ENCODE measurements at places on chromosomes 2 and 18.

GRCh38 chr2:10753156-10753555 is 31.7 kb downstream of the ATP6V1C2 start:
- DNase-seq, result no peak

- no peak for DNase-seq
These were observed 2.0 kb downstream of the SLC66A3 start for GRCh38 chr2:11157296-11157695.

DNA sequence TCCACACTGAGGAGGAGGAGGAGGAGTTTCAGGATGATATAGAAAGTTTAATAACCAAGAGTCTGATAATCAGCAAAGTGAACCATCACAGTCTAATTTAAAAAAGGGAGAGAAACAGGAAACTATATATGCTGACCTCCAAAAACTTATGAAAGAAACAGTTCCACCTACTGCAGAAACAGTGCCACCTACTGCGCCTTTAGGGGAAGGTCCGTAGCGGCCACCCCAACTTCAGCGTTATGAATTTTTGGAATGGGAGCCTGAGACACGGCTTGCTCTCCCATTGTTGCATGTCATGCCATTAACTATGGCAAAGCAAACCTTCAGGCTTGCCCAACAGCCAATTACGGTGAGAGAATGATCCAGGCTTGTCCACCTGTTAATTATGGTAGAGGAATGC is 1719.2 kb upstream of the LRRTM1 start:
- DNase-seq, result no peak

GRCh38 chr2:40155728-40156127 is 296.2 kb downstream of the SLC8A1 start:
- DNase-seq, result no peak

DNA sequence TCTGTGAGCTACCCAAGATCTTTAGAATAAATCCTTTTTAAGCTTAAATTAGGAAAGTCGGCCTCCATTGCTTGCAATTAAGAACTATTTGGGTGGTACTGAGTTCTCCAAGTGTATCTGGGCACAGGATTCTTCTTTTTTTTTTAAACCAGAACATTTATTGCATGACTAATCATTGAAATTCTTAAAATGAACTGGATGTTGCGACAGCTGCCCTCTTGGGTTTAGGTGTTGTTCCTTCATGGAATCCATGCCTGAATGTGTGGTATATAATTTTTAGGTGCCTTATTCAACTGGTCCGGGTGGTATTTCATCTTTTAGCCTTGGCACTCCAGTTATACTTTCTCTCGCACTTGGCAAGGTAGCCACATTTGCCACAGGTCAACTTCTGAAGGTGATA is 14.5 kb upstream of the KCNK3 start:
- DNase-seq, result no peak

DNA sequence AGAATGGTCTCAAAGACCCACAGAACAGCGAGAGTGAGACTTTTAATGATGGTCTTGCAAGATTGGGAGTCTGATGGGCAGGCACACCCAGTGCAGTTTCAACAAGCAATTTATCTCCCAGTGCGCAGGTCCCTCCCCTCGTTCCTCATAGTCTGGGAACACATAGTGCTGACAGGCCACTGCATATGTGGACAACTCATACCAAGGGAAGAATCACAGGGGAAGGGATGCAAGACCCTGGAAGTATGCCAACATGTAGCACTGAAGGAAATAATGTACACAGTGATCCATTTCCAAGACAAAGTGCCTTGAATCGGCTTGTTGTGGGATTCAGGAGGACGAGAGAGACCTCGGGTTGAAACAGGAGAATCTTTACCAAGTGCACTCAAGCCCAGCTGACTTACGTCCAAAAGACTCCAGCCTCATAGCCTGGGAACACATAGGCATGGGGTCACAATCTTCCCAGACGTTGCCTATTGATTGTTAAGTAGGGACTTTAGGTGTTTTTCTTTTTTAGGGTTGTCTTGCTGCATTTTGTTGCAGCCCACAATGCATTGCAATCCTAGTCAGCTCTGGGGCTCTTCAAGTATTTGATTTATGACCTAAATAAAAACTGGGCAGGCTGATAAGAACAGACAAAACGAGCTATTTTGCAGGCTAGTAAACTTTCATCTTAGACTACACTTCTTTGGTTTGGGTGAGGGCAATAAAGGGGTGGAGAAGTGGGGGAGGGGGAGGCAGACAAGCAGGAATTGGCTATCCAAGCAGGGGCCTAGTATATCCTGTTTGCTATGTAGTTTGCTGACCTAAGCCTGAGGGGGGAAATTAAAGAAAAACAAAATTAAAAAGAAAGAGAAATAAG is 24.7 kb upstream of the SERPINB5 start:
- DNase-seq, result no peak

DNA sequence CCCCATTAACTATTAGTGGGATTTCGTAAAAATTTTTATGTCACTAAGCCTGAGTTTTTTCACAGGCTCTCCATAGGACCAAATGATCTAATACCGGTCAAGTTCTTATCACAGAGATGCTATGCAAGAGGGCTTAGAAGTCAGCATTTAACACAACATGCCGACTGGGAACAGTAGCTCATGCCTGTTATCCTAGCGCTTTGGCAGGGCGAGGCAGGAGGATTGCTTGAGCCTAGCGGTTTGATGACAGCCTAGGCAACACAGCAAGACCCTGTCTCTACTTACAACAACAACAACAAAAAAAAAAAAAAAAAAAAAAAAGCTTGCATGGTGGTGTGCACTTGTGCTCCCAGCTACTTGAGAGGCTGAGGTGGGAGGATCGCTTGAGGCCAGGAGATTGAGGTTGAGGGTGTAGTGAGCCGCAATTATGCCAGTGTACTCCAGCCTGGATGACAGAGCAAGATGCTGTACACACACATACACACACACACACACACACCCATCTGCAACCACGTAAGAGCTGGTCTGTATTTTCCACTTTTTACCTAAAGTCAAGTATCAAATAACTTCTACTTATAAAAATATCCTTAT is 67.6 kb upstream of the FAM124B start:
- DNase-seq, result no peak

DNA sequence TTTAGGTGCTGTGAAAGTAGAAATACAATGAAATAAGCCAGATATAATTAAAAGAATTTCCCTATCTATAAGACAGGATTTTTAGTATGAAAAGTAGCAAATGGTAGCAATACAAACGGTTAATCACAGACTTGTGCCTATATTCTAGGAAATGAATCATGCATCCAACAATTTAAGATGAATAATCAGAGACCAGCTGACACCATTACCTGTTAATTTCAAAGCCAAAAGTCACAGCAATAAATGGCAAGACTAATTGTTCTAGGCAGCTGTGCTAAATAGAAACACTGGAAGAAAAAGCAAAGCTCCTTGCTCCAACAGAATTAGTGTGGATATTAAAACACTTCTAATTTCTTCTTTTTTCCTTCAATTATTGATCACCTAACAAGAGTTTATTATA is 35.1 kb upstream of the MPP4 start:
- DNase-seq, result no peak

- peak; percentile 12 for DNase-seq
These were observed 28.9 kb upstream of the GAREM2 start for GRCh38 chr2:26144031-26144430.

DNA sequence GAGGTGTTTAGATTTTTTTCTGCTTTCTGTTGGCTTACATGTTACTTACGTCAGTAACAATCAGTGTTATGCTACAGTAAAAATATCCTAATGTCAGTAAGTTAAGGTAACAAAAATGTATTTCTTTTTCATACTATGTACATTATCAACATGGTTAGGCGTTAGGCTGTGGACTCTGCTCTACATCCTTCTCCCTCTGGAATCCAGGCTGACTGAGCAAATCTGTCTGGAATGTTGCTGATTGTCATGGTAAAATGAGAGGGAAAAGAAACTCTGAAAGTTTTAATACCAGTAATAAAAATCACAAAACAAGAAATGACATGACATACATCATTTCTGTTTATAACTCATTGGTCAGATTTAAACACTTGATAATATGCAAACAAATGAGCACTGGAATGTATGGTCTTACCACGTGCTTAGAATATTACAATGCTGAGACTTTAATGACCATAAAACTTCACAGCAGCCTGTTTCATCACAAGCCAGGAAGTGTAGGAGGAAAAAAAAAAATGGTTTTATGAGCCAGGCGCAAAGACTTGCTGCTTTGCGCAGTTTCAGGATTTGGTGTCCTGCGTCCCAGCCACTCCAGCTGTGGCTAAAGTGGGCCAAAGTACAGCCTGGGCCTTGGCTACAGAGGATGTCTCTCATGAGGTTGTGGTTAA is 252.4 kb downstream of the FSIP2 start:
- DNase-seq, result no peak

DNA sequence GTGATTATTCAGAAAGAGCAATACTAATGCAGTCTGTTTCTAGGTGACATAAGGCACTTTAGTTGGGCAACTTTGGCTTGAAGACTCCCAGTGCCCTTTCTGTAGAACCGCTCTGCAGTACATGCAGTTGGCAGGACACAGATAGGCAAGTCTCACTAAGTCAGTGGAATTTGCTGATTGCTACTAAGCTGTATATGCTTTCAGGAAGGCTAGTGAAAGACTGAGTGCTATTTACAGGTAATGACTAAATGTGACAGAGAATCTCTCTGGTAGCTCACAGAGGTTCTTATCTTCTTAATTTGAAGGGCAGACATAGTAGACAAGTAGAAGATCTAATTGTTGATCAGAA is 243.0 kb downstream of the WDPCP start:
- DNase-seq, result no peak

DNA sequence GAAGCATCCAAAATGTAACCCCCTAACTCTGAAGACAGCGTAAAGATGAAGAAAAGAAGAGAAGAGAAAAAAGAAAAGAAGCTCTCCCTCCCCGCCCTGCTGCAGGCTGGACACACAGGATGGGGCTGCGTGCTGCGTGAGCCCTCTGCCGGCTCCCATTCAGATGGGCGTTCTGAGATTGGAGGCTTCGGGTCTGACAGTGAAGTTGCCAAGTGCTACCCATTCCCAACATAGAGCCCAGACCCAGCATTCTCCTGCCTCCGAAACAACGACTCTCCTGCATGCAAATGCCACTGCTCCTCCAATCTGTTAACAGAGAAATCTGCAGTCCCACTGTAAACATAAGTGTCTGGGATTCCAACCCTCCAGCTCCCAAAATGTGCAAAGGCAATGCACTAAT is 234.9 kb downstream of the BCL11A start:
- DNase-seq, result no peak

GRCh38 chr2:105100046-105100840 is 62.4 kb downstream of the MRPS9 start:
- DNase-seq, result no peak

DNA sequence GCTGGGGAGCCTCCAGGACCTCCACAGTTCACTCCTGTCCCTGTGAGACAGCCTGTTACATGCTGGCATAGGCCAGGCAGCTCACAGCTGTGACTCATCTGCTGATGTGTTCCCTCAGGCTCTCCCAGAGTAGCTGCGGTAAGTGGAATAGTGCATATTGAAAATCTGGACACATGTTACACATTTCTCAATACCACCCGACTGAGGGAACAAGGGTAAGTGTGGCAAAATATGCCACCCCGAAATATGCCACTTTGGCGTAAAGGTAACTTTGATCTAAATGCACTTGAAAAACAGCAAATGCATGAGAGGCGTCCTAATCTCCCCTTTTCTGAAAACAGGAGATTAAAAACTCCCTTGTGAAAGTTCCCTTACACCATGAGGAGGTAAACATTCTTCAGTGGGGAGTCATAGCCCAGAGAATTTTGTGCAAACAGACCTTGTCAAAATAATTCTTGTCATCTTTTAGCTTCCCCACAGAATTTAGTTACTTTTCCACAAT is 557.9 kb downstream of the CCDC85A start:
- no peak for DNase-seq

- DNase-seq, result no peak
These were observed 20.8 kb downstream of the COPS7B start for GRCh38 chr2:231807020-231807419.

DNA sequence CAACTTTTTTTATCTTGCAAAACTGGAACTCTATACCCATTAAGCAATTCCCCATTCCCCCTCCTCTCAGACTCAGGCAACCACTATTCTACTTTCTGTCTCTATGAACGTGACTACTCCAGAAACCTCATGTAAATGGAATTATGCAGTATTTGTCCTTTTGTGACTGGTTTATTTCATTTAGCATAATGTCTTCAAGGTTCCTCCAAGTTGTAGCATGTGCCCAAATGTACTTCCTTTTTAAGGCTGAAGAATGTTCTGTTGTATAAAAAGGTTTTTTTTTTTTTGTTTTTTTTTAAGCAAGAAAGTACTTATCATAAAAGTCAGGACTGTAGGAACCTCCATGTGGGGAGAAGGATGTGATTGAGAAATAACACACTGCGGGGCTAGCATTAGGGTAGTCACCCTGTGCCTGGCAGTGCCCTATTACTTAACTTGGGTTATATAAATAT is 262.9 kb upstream of the FBXO11 start:
- no peak for DNase-seq

- no peak for DNase-seq
These were observed 673 bp upstream of the HNMT start for GRCh38 chr2:137963535-137964065.

Measured in erythroblast (primary cell).